GM23338 (cell line): ENCODE measurements at places on chromosomes 6 and 20. TPM values are rescaled to one million over a fixed set of nuclear protein-coding genes. Genes with fewer than 3 reads are reported as not detected.

Gene CALHM4
- total RNA-seq: not detected in 2 replicates

DNA sequence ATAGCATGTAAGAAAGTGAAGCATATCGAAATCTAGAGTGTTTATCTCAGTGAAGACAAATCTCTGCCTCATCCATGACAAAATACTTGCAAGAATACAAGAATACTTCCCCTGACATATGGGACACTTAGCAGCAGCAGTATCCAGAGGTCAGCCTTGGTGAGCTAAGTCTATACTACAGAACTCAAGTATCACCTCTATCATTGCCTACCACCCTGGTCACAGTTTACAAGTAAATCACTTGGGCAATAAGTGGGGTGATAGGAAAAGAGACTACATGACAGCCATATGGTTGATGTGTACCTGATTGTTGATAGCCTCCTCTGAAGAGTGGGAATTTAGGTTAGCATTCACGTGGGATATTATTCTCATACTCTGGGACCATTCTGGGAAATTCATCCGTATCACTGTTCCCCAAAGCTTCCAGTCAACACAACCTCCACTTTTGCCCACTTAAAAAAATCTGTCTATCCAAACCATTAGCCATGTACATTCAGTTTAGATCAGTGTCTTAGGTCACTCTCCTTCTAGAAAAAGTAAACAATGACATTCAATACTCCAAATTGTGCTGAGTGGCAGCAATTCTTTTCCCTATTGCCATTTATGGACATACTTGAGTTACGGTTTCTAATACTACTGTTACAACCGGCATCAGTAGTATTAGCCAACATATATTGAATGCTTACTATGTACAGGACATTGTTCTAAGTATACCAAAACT is 118.2 kb upstream of the PRSS16 start:
- 0 out of 2 replicates have a peak overlapping the region, but pooled peaks have one; percentile 73 for H3K4me3 ChIP-seq
- H3K27ac ChIP-seq: no peak overlapping the region
- H3K27me3 ChIP-seq: no peaks in the 10 kb centered on the region
- no peaks in the 10 kb centered on the region for H3K36me3 ChIP-seq
- H3K4me1 ChIP-seq: peaks cover 15% of the 10 kb centered on the region

DNA sequence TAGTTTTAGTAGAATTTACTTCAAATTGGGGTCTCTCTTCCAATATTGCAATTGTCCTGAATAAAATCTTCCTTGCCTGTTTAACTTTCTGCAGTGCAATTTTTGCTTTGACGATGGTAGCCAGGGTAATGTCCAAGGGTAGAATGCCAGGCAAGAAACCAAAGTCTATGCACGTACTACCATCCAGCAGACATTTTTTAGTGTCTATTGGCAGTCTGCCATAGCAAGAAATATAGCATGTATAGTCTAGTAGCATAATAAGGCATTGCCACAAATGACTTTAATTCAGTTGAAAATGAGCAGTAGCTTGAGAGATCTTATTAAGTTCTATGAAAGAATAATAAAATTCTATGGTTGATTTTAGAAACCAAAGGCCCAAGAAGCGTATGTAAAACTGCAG is 62.3 kb upstream of the KCNQ5 start:
- peaks cover 27% of the 10 kb centered on the region for H3K4me1 ChIP-seq
- DNase-seq: no peak

DNA sequence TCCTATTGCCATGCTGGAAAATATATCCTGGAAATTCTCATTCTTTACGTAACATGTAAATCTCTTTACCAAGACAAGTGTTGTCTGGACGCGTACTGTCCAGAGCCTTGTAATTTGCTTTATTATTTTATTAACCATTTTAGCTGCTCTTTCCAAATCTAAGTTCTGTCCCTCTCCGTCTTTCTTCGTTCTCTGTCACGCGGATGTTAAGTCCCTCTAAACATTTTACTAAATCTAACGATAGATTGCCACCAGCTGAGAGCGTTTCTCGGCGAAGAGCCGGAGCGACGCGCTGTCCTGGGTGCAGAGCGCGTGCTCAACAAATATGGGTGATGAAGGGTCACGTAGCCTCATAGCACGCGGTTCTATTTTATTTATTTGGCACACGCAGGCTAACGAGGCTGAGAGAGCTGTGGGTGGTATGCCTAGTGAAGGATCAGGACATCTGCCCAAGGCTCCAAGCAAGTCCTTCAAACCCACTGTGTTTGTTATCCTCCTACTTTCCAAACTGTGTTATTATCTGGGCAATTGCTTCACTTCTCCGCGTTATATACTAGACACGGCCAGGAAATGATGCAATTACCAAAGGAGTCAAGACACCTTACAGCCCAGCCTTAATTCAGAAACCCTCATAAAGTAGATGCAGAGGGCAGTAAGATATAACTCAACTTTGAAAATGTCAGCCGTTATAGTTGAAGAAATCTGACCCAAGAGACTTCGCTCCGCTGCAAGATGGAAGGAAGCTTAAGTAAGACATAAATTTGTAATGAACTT is 10.0 kb upstream of the NCOA7 start:
- H3K36me3 ChIP-seq: no peaks in the 10 kb centered on the region
- no peaks in the 10 kb centered on the region for H3K27me3 ChIP-seq

- H3K27ac ChIP-seq: peak overlapping the region; percentile 74; the same call in 1 of the 2 replicates
- no peaks in the 10 kb centered on the region for H3K36me3 ChIP-seq
- peak; percentile 55 for DNase-seq
- H3K27me3 ChIP-seq: no peaks in the 10 kb centered on the region
- H3K4me3 ChIP-seq: no peak overlapping the region; the same call in 1 of the 2 replicates
- H3K4me1 ChIP-seq: peaks cover 45% of the 10 kb centered on the region
Measured at GRCh38 chr6:30206799-30207618, 6.2 kb downstream of the TRIM26 start.

DNA sequence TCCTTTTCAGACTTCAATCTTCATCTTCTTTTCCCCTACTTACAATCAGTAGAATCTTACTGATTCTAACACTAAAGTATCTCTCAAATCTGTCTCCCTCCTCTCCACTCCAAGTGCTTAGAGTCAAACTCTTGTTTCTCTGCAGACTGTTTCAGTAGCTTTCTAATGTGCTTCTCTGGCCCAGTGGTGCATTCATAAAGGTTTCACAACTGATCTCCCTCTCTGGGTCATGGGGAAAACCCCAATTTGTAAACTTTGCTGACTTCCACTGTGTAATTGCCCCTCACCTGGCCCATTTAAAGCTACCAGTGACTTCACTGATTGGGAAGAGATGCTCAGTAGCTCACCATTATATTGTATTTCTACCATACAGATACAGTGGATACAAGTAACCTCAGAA is 183.6 kb downstream of the FAXC start:
- no peaks in the 10 kb centered on the region for H3K36me3 ChIP-seq
- DNase-seq: no peak
- H3K4me1 ChIP-seq: no peaks in the 10 kb centered on the region
- H3K27ac ChIP-seq: no peak overlapping the region
